ENCODE measurements at places on chromosomes 5 and 9.

GRCh38 chr9:18074041-18074440 is 399.9 kb upstream of the ADAMTSL1 start:
- H3K4me3 ChIP-seq, result no peak overlapping the region
- H3K27ac ChIP-seq, result no peak overlapping the region
- no peak for DNase-seq
- H3K4me1 ChIP-seq, result no peaks in the 10 kb centered on the region
- no peaks in the 10 kb centered on the region for H3K36me3 ChIP-seq

GRCh38 chr5:26645659-26646058 is 392.7 kb downstream of the CDH9 start:
- H3K4me1 ChIP-seq, result no peaks in the 10 kb centered on the region
- no peak overlapping the region for H3K4me3 ChIP-seq
- no peaks in the 10 kb centered on the region for H3K27me3 ChIP-seq
- no peak overlapping the region for H3K27ac ChIP-seq
- H3K36me3 ChIP-seq, result no peaks in the 10 kb centered on the region

GRCh38 chr5:75435096-75435495 is 76.3 kb downstream of the CERT1 start:
- H3K27ac ChIP-seq, result no peak overlapping the region
- H3K4me1 ChIP-seq, result no peaks in the 10 kb centered on the region
- H3K27me3 ChIP-seq, result no peaks in the 10 kb centered on the region
- DNase-seq, result no peak
- no peaks in the 10 kb centered on the region for H3K36me3 ChIP-seq
- H3K4me3 ChIP-seq, result no peak overlapping the region

DNA sequence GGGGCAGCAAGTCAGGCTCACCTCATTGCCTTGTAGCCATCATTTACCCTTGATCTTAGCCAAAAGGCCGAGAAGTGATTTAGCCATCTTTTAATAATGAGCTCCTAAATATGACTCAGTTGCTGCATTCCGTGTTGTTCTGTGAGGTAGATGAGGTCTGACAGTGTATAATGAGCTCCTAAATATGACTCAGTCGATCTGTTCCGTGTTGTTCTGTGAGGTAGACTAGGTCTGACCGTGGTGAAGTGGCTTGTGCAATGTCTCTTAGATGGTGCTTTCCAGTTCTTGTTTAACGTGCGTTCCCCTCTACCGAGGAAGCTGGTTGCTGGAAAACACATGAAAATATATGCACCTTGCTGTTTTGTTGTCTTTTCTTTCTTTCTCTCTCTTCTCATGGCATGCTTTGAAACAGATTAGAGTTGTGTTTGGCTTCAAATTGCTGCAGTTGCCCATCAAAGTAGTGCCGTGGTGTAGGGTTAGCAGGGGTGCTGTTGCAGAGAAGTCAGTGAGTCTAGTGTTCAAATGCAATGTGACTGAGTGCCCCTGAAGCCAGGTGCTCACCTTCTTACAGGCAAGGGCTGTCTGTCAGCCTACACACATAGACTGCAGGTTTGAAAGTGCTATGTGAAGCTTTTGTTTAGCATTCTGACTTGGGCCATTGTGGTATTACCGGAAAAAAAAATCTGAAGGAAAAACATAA is 118.6 kb downstream of the KDM4C start:
- H3K4me1 ChIP-seq, result no peaks in the 10 kb centered on the region
- no peaks in the 10 kb centered on the region for H3K27me3 ChIP-seq
- no peak overlapping the region for H3K27ac ChIP-seq
- H3K4me3 ChIP-seq, result no peak overlapping the region
- peaks cover 2% of the 10 kb centered on the region for H3K36me3 ChIP-seq

DNA sequence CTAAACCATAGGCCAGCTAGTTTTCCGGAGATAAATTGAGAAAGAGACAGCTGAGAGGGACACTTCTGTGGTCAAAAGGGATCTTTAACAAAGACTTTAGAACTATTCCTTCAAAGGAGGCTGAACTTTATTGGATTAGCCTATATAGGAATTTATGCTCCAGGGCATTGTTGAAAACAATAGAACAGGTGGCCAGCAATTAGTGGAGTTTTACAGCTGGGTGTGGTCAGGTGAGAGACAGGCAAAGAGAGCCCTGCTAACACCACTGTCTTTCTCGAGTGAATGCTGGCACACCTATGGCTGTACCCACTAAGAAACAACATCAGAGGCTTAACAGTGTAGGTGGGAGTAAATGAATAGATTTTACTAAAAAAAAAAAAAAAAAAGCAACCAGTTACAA is 16.7 kb upstream of the TLR4 start:
- no peak overlapping the region for H3K27ac ChIP-seq
- H3K36me3 ChIP-seq, result no peaks in the 10 kb centered on the region
- DNase-seq, result no peak
- H3K4me3 ChIP-seq, result no peak overlapping the region
- H3K4me1 ChIP-seq, result no peaks in the 10 kb centered on the region
- no peaks in the 10 kb centered on the region for H3K27me3 ChIP-seq

GRCh38 chr5:167472566-167473108 is 818.8 kb upstream of the WWC1 start:
- no peak overlapping the region for H3K27ac ChIP-seq
- no peaks in the 10 kb centered on the region for H3K36me3 ChIP-seq
- no peak for DNase-seq
- H3K4me3 ChIP-seq, result no peak overlapping the region
- H3K27me3 ChIP-seq, result no peaks in the 10 kb centered on the region

DNA sequence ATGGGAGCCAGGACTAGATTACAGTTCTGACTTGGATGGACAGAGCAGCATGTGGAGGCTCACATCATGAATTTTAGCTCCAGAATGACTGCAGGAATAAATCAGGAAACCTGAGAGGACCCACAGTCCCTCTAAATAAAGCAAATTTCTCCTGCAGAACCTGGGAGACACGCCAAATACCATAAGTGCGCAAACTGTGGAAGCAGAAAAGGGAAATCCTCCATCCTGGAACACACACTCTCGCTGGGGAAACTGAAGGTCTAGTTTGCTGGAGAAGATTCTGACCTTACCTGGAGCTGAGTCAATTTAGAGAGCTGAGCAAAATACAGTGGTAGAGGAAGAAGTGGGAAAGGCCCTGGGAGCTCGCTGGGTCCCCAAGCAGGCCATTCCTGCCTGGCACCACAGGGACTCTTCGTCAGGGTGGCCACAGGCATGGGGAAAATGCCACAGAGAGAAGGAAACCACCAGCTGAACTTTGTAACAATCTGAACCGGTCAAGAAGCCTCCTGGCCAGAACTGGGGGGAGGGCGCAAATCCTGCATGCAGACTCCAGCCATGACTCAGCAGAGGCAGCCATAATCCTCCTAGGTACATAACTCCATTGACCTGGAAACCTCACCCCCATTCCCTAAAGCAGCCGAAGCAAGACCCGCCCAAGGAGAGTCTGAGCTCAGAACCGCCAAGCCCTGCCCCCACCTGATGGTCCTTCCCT is 390.9 kb downstream of the LRRC70 start:
- H3K4me3 ChIP-seq, result no peak overlapping the region
- no peak overlapping the region for H3K27ac ChIP-seq
- no peaks in the 10 kb centered on the region for H3K4me1 ChIP-seq
- H3K27me3 ChIP-seq, result no peaks in the 10 kb centered on the region
- DNase-seq, result no peak
- H3K36me3 ChIP-seq, result no peaks in the 10 kb centered on the region

GRCh38 chr5:1033606-1034420 is 25.2 kb downstream of the NKD2 start:
- H3K36me3 ChIP-seq, result no peaks in the 10 kb centered on the region
- H3K27me3 ChIP-seq, result peaks cover 61% of the 10 kb centered on the region
- H3K4me1 ChIP-seq, result no peaks in the 10 kb centered on the region
- H3K27ac ChIP-seq, result no peak overlapping the region

GRCh38 chr9:88173378-88173999 is 35.2 kb upstream of the SPATA31C2 start:
- H3K4me3 ChIP-seq, result no peak overlapping the region
- H3K36me3 ChIP-seq, result no peaks in the 10 kb centered on the region
- H3K4me1 ChIP-seq, result no peaks in the 10 kb centered on the region

DNA sequence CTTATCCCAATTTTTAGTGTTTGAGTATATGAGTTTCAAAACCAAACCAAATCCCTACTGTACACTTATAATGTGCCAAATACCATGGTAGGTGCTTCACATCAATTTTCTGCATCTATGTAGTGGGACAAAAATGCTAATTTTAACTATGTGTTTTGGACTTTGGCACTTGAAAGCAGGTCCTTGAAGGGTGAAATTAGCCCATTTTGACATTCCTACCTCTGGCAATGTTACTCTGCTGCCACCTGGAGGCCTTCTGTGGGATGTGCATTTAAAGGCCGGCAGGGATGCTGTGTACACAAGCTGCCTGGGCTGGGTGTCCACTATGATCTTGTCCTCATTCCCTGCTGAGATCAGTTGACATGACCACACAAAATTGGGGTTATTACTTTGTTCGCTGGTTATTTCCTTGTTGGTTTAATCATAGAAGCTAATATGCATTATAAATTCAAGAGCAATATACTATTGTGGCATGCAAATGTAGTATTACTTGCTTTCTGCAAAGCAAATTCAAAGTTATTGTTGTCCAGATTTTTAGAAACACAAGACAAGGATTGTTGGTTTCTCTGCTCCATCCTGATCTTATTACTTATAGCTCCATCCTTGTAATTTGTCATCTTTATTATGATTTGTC is 166.8 kb downstream of the ARHGEF28 start:
- H3K4me1 ChIP-seq, result no peaks in the 10 kb centered on the region
- peak; percentile 27 for DNase-seq
- H3K36me3 ChIP-seq, result no peaks in the 10 kb centered on the region
- peaks cover 2% of the 10 kb centered on the region for H3K27me3 ChIP-seq
- H3K4me3 ChIP-seq, result no peak overlapping the region

- no peaks in the 10 kb centered on the region for H3K36me3 ChIP-seq
- H3K27ac ChIP-seq, result no peak overlapping the region
- no peak for DNase-seq
Observed at GRCh38 chr9:126296687-126297086, 29.9 kb upstream of the MVB12B start.

- no peak for DNase-seq
- no peaks in the 10 kb centered on the region for H3K4me1 ChIP-seq
- H3K27ac ChIP-seq, result no peak overlapping the region
- H3K27me3 ChIP-seq, result no peaks in the 10 kb centered on the region
- no peaks in the 10 kb centered on the region for H3K36me3 ChIP-seq
- no peak overlapping the region for H3K4me3 ChIP-seq
Observed at GRCh38 chr5:1122511-1123294, 10.8 kb upstream of the SLC12A7 start.

DNA sequence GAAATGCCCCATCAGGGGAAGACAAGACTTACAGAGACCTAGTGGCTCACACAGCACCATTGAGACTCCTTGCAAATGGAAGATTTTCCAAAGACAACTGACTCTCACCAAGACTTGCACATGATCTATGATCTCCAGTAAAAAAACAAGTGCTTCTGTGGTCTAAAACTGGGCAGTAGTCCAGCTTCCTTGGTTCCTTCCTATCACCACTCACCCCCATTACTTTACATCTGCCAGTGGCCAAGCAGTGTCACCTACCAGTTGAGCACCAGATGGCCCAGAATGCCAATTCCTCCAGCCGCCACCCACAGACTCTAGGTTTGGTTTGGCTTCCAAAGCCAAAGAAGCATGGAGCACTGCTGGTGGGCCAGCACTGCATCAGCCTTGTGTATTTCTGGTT is 47.7 kb downstream of the SH3TC2 start:
- H3K4me3 ChIP-seq, result no peak overlapping the region
- no peaks in the 10 kb centered on the region for H3K27me3 ChIP-seq
- H3K36me3 ChIP-seq, result no peaks in the 10 kb centered on the region
- no peak overlapping the region for H3K27ac ChIP-seq
- no peaks in the 10 kb centered on the region for H3K4me1 ChIP-seq
